ENCODE measurements at places on chromosomes 7 and 10.

- DNase-seq: peak; percentile 9
Observed at GRCh38 chr7:74217455-74218342, 7.9 kb downstream of the LAT2 start.

- peak; percentile 28 for DNase-seq
Observed at GRCh38 chr10:36341471-36341870, 699.4 kb upstream of the FZD8 start.

- DNase-seq: peak; percentile 70
Observed at GRCh38 chr7:7424151-7424873, 111.4 kb downstream of the COL28A1 start.

DNA sequence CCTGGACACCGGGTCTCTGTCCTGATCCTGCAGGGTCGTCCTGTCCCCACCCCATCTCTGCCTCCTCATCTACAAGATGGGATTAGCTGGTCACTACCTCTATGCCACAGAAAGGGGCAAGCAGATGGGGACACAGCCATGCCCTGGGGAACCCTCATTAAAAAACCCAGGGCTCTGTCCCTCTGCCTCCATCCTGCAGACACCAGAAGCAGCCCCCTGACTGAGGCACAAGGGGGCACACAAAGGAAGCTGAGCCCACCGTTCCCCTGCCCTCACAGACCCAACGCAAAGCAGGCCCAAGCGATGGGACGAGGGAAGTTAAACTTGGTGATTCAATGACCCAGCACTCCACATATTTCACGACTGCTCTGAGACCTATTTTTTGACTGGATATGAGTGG is 142.4 kb downstream of the TCERG1L start:
- no peak for DNase-seq

DNA sequence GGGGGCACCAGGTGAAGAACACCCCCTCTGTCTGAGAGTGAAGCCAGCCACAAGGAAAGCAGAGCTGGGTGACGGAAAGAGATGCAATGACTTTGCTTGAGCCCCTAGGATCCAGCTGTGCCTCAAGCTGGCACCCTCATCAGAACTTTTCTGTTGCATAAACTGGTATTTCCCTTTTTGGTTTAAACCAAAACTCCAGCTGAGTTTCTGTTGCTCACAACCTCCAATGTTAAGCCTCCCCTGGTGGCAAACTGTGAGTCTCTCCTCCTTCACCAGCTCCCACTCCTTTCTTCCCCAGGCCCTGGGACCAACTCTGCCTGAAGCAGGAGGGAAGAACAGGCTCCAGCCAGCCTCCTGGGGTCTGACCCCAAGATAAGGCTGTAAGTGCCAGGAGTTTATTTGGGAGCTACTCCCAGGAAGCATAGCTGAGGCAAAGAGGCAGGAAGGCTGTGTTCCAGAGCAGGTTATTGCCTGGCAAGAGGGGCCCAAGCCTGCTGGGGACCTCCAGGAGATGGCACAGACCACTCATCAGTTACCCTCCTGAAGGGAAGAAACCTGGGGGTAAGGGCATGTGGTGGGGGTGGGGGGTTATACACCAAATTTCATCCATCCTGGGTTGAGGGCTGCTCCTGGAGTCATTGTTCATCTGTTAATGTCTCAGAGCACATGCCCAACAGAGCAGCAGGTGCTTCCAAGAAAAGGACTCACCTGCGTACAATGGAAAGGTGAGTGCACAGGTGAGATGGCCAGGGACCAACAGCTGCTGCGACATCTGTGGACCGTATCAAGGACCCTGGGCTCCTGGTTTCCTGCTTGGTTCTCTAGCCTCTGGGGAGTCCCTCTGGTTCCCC is 73.3 kb upstream of the NANOS1 start:
- DNase-seq: no peak

- DNase-seq: no peak
Observed at GRCh38 chr7:110564246-110564645, 526.7 kb upstream of the LRRN3 start.

- peak; percentile 8 for DNase-seq
Observed at GRCh38 chr10:10094691-10095090, 923.0 kb upstream of the CELF2 start.

DNA sequence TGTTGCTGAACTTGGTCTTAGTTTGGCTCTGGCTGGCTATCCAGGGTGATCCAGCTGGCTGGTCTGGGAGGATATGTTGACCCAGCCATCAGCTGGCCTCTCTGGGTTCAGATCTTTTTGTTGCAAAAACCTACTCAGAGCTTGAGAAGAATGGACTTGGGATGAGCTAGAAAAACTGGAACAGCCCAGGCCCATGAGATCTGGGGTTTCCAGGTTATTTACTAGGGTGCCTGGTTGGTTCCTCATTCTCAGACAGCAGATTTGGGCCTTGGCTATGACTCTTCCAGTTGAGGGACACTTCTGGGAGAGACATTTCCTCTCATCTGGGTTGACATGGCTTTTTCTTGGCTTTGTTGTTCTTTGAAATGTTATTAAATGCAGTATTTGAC is 116.6 kb downstream of the ADCY1 start:
- DNase-seq: no peak

DNA sequence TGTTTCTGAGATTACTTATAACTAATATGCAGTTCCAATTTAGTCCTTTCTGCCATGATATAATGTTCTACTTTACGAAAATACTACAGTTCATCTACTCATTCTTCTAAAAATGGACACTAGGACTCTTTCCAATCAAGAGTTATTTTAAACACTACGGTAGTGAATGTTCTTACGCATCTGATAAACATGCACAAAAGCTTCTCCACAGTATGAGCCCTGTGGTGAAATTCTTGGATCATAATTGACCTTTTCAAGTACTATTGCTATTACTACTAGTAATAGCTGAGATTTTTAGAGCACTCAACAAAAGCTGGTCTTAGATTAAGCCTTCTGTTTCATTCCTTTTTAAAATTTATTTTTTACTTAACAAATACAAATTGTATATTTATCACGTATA is 106.4 kb downstream of the CH25H start:
- peak; percentile 35 for DNase-seq

DNA sequence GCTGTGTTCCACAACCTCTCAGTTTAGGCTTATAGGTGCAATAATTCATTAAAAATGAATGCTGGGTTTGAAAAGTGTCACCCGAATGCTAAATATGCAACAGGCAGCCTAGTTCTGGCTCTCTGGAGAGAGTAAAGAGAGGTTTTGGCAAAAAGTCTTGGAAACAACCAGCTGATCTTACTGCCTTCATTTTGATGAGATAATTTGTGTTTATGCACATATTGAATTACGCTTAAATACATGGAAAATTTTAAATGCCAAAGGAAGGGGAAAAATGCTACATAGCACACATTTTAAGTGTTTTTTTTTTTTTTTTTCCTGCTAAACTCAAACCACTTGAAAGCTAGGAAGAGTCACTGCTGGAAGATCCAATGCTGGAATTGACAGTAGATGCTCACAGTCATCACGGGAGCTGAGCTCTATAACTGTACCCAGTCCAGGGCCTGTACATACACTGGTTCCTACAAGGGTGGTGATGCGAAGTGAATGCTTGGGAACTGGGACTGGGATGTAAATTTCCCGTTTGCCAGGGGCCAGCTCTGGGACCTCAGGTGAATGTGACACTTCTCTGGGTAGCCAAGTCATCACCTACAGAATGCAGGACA is 151.5 kb downstream of the PFKFB3 start:
- no peak for DNase-seq

DNA sequence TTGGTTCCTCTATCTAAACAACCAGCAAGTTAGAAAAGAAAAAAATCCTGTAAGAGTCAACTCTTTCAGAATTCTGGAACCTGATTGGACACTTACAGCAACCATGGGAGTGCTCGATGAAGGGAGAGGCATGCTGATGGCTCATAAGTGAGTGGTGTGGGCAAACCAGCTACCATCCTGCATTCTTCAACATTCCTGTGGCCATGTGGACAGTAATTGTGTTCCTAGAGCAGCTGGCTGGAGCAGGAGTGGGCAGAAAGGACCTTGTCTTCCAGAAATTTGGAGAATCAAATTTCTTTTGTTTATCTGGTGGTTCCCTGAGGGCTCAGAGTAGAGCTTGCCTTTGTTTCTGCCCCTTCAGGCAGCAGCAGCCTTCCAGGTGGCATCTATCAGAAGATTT is 22.5 kb upstream of the MYL7 start:
- DNase-seq: peak; percentile 86

- no peak for DNase-seq
Observed at GRCh38 chr7:149569726-149570422, 72.3 kb upstream of the ZNF746 start.

- peak; percentile 14 for DNase-seq
Observed at GRCh38 chr7:115267503-115267902, 345.6 kb downstream of the MDFIC start.

DNA sequence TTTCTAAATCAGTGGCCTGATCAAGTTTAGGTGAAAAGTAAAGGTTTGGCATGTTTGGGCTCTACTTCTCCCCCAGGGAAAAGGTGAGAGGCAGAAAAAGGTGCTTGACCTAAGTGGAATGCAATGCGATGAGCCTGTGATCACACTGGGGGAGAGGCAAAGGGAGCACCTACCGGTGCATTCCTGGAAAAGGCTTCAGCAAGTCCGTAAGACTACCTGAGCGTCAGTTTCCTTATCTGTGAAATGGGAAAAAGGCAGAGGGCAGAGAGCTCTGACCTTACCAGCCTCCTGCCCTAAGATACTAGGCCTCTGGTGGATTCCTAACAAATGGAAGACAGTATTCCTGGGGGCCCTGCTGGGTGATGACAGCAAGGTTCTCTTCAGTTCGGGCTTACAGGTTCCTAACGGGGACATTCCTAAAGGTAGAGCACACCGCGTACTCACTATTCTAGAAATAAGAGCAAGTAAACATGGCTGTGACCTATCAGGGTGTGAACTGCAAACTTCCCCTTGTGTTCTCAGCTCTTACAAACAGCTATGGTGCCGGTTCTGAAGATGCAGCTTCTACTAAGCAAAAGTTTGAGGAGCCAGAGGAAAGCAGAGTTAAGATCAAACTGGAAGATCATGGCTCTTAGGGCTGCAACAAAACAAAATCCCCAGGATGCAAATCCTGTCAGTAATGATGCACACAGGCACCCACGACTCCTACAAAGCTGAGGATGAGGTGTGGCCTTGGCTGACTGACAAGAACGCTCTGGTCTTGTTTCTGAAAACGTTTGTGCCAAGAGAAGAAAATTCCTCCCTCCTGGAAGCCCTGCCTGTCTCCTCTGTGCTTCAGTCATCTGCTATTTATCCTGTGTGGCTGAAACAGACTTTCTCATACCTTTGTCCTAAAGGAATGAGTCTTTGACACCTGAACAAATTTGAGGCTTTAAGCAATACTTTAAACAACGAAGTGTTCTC is 13.3 kb upstream of the ACSL5 start:
- DNase-seq: peak; percentile 50

GRCh38 chr10:32057036-32057372 is 779 bp upstream of the KIF5B start:
- no peak for DNase-seq

- DNase-seq: no peak
Observed at GRCh38 chr10:10007957-10008356, 1009.7 kb upstream of the CELF2 start.

GRCh38 chr10:88389456-88389855 is 193.7 kb downstream of the RNLS start:
- peak; percentile 64 for DNase-seq

- DNase-seq: no peak
Observed at GRCh38 chr7:2624293-2624886, 7.4 kb upstream of the TTYH3 start.

DNA sequence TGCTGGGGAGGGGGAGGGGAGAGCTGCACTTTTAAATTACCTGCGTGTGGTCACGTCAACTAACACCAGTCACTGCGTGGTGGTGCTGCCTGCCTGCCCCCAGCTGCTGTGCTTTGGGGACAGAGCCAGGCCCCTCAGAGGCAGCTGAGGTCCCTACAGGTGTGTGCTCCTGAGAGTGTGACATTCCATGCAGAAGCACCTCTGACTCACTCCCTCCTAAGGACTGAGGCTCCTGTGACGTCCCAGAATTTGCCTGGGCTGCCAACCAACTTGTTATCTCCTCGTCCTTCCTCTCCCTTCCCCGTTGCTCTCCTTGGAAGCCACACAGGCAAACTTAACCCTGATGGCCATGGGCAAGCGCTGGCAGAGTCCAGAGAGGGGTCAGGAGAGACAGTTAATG is 563.0 kb downstream of the PARD3 start:
- DNase-seq: no peak

- DNase-seq: no peak
Observed at GRCh38 chr7:103059471-103059870, 15.1 kb downstream of the FBXL13 start.

DNA sequence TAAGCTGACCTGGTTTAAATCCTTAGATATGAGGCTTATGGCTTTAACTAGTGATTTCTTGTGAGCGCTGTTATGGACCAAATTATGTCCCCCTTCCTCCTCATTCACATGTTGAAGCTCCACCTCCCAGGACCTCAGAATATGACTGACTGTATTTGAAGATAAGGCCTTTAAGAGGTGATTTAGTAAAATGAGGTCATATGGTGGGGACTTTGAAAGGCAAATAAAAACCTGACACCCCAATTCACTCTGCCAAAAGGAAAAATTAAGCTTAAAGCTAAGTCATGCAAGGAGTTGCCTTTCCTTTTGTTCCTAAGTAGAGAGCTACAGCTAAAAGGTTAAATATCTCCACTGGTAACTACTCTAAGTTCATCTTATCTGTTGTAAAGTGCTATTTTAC is 36.4 kb upstream of the FIGNL1 start:
- no peak for DNase-seq

- no peak for DNase-seq
Observed at GRCh38 chr10:130425881-130426435, 289.8 kb downstream of the GLRX3 start.

GRCh38 chr7:135239263-135239662 is 5.6 kb downstream of the STRA8 start:
- DNase-seq: no peak

DNA sequence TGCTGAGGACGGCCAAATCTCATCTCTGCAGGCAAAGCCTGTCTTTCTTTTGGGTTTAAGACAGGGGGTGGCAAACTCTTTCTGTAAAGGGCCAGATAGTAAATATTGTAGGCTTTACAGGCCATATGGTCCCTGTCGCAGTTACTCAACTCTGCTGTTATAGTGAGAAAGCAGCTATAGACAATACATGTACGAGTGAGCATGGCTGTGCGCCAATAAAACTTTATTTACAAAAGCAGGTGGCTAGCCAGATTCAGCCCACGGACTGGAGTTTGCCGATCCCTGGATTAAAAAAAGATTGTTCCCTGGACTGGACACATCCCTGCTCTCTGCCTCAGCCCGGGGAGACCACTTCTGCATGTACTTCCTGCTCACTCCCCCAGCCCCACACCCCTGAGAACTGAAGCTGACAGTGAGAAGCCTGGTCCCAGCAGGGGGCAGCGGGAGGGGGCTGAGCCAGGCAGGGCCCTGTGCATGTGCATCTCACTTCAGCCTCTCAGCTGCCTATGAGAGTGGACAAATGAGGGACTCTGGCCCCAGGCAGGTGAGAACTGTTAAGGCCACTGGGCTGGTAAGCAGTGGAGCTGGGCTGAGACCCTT is 392.4 kb downstream of the PLXNA4 start:
- no peak for DNase-seq

- DNase-seq: peak; percentile 22
Observed at GRCh38 chr7:113775401-113775800, 143.4 kb downstream of the PPP1R3A start.
